ENCODE measurements at places on chromosomes 1 and 21.

- no peak for DNase-seq
These were observed 979 bp downstream of the S100A9 start for GRCh38 chr1:153358691-153358975.

DNA sequence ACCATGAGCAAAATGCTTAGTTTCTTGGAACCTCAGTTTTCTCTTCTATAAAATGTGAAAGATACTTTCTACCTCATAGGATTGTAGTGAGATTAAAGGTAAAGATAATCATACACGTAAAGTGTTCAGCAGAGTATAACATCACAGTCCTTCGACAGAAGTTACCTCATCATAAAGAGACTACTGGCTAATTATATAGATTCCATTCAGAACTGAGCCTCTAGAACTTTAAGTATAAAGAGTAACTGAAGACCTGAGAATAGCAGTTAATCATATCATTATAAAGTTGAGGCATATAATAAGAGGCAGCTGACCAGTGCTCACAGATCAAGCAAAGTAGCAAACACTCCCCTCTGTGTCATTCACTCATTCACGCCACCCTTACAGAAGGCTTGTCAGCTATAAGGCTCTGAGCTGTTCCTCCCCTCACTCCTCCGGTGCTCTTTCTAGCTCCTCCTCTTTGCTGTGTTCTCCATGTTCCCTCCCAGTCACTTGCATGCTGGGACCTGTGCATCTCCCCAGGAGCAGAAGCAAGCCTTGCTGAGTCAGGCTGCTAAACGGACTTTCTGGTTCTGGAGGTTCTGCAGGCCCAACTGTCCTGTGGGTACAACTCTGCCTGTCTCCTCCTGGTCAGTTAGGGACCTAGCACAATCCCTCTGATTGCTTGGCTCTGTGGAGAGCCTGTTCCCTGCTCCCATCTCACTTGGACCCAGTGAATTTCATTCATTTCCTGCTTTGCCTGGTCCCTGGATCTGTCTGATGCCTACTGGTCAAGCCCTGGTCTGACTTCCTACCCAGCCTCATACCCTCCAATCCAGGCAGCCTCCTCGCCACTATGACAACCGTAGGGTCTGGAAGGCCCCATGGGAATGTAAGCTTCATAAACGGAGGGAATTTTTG, 28.3 kb upstream of the LY9 start:
- DNase-seq, result peak; percentile 22

- DNase-seq, result no peak
These were observed 51.9 kb upstream of the ZNF326 start for GRCh38 chr1:89942825-89943658.

GRCh38 chr1:242185731-242186130, 186.8 kb upstream of the MAP1LC3C start:
- no peak for DNase-seq

- no peak for DNase-seq
These were observed 12.9 kb downstream of the COPA start for GRCh38 chr1:160330119-160330518.

GRCh38 chr1:168565825-168566224, 10.6 kb upstream of the XCL1 start:
- DNase-seq, result no peak

- DNase-seq, result no peak
These were observed 7.1 kb downstream of the FHL3 start for GRCh38 chr1:37998089-37998808.

- DNase-seq, result no peak
These were observed 19.1 kb downstream of the OLFML3 start for GRCh38 chr1:113998361-113998760.

DNA sequence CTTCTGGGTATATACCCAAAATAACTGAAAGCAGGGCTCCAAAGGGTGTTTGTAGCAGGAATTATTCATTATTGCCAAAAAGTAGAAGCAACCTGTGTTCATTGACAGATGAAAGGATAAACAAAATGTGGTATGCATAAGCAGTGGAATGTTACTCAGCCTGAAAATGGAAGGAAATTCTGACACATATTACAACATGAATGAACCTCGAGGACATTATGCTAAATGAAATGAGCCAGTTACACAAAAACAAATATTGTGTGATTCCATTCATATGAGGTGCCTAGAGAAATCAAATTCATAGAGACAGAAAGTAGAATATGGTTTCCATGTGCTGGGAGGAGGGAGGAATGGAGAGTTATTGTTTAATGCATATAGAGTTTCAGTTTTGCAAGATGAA, 86.3 kb upstream of the ARTN start:
- no peak for DNase-seq

- no peak for DNase-seq
These were observed 78.9 kb upstream of the ACTRT2 start for GRCh38 chr1:2942410-2942809.

DNA sequence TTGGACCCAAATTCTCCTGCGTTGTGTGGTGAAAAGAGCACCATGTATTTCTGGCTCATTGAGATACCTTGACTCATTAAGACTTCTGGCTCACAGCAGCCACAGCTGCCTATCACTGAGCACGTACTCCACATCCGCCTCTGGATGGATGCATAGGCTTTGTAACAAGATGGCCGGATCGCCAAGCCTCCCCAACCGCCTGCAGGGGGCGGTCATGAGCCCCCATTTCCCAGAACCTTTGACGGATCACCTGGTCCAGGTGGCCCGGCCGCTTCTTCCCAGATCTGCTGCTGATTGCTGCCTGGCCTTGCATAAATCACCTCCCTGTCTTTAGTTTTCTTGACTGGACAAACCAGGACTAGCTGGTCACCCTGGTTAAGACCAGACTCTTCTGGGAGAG, 156.5 kb upstream of the KLHDC7A start:
- DNase-seq, result no peak

DNA sequence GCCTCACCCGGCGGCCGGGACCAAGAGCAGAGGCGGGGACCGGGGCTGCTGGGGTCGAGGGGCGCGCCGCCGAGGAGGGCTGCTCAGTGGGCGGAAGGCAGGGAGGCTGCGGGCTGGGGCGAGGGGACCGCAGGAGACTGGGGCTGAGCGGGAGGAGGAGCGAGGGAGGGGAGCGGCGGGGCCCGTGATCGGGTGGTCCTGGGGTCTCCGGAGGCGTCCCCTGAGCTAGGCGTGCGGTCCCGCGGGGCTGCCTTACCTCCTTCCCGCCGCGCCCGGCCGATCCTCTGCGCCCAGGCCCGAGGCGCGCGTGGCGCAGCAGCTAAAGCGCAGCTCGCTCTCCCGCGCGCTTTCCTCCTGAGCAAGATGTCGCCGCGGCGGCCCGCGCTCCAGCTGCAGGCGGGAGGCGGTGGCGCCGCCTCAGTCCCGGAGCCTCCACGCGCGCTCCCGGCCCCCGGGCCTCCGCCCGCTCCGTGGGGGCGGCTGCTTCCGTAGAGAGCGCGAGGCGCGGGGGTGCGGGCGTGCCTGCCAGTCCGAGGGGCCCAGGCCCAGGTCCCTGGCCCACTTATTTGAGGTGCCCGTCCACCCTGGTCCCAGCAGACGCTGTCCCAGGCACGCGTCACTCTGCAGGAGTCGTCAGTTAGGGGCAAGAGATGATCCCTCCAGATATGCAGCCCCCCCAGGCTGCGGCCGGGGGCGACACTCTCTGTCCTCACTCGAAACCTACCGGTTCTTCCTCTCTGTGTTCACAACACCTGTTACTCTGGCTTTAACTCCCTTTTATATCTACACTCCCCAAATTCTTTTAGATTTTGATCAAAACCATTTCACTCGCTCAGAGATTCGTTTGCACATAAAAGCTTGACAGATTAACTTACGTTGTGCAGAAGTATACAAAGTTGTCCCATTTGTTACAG, at the start of gene CCSAP:
CCSAP (minus strand) TSS at position 392 of the 914 bp plus-strand sequence. CDS start 582 bp downstream, outside the sequence.
- DNase-seq, result peak; percentile 65

DNA sequence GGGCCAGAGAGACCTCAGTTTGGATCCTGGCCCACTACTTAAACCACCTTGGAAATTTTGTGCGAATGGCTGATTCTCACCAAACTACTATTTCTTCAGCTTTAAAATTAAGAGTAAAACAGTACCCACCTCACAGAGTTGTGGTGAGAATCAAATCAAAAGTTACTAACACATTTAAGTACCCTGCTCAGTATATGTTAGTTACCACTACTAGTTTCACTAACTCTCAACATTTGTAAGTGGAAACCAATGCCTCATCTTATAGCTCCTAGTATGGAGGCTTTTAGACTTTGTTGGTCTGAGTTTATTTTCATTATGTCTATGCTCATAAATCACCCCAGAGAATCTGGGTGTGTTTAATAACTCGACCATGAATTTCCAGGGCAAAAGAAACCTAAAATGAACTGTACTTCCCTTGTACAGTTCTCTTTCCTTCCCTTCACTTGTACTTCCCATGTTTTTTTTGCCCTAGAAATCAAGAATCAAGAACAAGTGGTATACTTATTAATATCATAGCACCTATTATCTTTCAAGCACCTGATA, 11.6 kb upstream of the SERBP1 start:
- DNase-seq, result no peak

DNA sequence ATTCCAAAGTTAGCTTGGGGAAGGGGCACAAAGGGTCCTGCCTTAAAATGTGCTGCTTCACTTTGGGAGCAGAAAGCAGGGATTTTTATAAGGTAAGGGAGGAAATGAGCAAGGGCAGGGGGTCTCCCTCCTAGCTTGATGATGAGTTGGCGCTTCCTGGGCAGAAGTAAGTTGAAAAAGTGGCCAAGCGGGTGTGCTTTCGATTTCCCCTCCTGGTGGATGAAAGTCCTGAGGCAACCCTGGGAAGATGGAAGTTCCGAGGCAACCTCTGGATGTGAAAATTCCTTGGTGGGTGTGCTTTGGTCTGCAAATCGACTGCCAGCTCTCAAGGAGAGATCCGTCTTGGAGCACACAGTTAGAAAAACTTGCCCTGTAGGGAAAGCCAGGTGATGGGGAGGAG, 41.7 kb upstream of the CD2 start:
- DNase-seq, result no peak

DNA sequence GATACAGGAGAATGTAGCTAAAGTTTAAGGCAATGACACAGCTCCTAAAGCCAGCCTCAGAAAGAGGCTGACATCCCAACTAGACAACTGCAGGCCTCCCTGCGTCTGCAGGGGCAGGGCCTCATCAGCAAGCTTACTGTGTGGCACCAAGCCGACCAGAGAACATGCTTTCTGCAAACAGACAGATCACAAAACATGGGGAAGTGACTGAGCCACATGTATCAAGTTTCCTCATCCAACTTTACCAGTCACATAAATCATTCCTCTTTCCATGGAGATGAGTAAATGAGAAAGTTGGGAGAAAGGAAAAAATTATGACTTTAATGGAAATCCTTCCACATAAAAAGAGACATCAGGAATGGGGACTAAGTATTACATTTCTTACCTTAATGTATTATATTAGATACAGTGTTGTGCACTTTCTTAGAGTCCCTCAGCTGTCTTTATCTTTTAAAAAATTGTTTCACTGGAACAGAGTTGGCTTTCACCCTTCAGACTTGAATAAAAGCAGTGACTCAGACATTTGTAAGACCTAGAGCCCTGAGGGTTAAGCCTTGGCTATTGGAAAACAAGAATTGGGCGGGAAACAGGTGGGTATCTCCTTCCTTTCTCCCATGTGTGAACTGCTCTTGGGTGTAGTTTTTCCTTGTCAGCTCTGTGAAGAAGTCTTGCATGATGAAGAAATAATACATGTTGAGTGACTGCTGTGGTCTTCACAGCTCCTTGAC, 305.7 kb upstream of the SNX7 start:
- DNase-seq, result no peak

DNA sequence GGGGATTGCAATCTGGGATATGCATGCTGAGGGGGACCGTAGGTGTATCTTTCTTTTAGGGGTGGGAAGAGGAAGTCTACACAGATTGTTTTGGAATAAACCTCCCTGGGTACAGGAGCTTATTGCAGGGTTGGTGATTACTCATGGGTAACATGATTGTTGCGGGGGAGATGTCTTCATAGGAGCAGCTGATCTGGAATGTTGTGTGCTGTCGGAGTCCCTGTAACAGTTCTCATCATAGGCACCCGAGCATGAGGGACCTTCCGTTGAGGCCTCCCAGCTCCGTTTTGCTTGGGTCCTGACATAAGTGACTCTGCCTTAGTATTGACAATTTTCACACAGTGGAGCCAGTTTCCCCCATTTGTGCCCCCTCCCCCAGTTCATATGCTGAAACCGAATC, 4.2 kb upstream of the PRXL2B start:
- no peak for DNase-seq

GRCh38 chr1:201751872-201752271, 77.1 kb upstream of the IPO9 start:
- DNase-seq, result no peak

DNA sequence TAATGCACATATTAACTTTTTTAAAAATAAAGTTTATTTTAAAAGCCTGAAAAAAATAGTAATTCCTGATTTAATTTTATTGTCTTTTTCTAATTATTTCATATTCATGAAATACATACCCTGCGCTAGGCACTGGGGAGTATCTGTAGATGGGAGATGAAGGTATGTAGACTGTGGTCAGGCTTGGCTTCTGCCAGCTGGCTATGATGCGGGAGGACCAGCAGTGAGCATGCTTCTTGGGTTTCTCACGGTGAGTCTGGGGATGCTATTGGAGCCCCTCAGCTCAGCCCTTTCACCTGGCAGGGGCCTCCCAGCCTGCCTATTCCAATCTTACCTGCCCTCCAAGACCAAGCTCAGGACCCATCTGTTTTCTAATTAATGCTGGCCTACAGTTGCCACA, 138.4 kb downstream of the NOS1AP start:
- no peak for DNase-seq

DNA sequence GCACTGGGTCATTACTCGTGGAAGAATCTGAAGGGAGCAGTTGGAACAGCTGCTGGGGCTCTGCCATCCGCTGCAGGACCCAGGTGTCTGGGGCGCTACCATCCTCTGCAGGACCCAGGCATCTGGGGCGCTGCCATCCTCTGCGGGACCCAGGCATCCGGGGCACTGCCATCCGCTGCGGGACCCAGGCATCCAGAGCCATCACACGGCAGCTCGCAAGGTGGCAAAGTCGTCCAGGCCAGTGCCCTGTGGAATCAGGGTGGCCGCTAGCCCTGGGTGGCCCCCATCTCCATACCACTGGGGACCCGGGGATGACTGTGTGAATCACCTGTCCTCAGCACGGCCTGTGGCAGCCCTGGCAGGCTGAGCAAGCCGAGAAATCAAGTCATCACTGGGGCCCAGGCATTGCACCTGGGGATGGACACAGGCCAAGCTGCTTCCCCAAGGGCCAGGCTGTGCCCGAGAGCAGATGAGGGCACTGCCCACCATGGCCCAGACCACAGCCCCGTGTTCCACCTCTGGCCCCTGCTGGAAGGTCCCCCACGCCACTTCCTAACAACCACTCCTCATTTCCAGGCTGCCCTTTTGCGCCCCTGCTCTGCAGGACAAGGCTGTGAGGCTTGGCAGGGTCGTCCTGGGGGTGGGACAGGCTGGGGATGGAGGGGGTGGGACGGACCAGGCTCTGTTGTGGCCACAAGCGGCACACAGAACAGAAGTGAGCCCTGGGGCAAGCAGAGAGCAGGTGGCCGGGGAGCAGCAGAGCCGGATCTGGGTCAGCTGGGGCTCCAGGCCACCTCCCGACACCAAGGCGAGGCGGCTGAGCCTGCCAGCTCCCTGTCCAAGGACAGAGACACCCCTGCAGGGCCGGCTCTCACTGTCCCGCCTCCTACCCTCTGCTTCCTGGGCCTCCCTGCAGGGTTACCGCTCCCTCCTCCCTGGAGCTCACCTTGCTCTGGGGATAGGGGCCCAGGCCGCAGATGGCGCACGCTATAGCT, 12.7 kb downstream of the GABRD start:
- no peak for DNase-seq
